Muscle of arm (tissue), 14 donors: ENCODE measurements at places on chromosomes 12 and 14. TPM values are rescaled to one million over a fixed set of nuclear protein-coding genes. Genes with fewer than 3 reads are reported as not detected.
A peak's percentile ranks its signal among the peaks of the same experiment; 100 is the strongest.

PTPRQ gene
- 0.99 TPM for polyA plus RNA-seq

EIF2S3B gene
- polyA plus RNA-seq, result 7.4 TPM

PLXNC1 gene
- polyA plus RNA-seq, result not detected

GPD1 gene
- polyA plus RNA-seq, result 29.1 TPM

SLC10A1 gene
- 0.21 TPM for polyA plus RNA-seq

VWF gene
- polyA plus RNA-seq, result 66.4 TPM

SLCO1B1 gene
- not detected for polyA plus RNA-seq

SLIRP gene
- 73.5 TPM for polyA plus RNA-seq

GRCh38 chr12:102811110-102811737 lies 105.8 kb downstream of the PAH start:
- no peak for DNase-seq

DNA sequence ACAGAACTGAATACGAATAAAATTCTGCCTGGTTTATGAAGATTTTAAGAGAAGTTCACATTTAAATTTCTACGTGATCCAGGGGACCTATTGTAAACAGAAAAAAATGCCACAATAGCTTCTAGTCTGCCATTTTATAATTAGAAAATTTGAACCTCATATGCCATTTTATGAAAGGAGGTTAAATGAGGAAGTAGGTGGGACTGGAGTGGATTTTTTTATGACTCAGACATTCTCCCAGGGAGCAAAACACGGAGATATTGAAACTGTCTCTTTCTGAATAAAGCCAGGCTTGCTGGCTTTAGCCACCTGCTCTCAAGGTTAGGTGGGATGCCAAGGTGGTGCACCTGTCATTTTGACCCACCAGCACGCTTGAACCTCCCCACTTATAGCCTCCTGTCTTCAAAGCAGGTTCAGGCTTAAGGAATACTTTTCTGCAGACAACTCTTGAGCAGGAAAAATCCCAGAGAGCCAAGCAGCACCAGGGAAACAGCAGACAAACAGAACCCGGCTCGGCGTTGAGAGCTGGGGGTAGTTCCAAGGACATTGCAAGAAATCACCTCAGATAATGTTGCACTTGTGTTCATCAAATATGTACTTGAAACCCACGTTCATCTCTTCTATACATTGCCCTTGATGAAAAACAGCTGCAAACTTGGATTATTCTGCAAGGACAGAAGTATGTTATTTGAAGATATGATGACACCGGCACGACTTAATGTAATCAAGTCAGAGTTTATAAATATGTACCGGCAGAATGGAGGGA lies 203.7 kb downstream of the PPM1H start:
- no peak for DNase-seq

- no peak for DNase-seq
Measured at GRCh38 chr12:131437706-131438492, 273.0 kb upstream of the SFSWAP start.

DNA sequence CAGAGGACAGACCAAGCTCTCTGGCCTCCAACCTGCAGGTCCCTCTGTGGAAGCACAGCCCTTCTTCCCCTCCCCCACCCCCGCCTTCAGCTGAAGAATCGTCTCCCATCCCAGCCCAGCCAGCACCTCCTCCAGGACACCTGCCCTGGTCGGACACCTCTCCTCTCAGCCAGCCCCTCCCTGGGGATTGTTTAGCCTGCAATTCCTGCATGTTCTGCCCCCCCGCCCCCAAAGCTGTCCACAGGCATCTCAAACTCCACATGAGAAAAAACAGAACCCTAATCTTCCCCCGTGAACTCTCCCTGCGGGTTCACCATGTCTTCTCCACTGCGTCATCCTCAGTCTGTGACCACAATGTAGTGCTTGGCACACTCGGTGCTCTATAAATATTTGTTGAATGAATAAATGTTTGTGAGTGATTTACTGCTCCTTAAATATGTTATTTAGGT lies 24.1 kb downstream of the PRIMA1 start:
- DNase-seq, result no peak

- no peak for DNase-seq
Measured at GRCh38 chr14:100474196-100474595, 113.0 kb downstream of the BEGAIN start.

DNA sequence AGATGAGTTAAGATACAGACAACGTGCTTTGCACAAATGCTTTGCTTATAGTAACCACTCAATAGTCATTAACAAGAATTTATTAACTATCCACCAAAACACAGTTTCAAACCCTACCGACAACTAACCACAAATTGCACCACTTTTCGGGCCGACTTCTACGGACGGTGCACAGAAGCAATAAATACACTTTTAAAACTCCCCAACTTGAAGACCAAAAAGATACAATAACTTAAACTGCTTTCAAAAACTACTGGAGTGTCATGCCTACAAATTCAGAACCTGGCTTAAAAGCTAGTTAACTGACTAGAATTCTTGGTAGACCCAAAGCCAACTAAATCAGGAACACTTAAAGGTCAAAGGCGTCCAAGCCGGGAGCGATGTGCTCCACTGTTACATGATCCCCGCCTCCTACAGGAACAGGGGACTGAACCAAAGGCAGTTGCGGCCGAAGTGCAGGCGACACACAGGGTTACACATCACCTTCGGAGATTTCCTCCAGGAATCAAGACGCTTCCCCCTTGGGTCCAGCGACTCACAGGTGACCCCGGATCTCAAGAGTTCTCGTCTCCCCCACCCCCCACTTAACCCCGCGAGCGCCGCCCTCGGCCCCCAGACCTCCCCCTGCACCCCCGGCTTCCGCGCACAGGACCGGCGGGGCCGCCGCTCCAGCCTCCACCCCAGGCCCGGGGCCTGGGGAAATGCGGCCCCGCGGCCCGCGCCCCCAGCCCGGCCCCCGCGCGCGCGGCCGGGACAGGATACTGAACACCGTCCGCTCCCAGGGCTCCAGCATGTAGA lies 507 bp downstream of the SPTSSA start:
- peak; percentile 45 for DNase-seq

DNA sequence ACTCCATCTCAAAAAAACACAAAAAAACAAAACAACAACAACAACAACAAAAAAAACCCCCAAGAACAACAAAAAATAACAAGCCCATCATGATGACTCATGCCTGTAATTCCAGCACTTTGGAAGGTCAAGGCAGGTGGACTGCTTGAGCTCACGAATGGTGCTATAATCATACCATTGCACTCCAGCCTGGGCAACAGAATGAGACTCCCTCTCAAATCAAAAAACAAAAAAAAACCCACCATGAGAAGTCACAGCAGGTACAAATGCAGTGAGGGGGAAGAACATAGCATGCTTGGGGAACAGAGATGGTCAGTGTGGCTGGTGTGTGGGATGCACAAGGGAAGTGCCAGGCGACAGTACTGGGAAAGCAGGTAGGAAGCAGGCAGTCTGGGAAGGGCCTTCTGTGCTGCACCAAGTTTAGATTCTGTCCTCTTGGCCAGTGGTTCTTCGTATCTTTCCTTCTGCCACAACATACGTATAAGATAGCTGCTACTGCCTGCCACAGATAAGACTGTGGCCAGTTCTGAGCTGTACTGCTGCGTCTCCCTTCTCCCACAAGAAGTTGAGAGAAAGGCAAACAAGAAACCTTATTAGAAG lies 28.0 kb downstream of the ATG14 start:
- DNase-seq, result no peak

GRCh38 chr12:25256005-25256404 lies 5.3 kb upstream of the KRAS start:
- DNase-seq, result no peak

- DNase-seq, result no peak
Measured at GRCh38 chr12:131220331-131220685, 266.6 kb downstream of the ADGRD1 start.

- DNase-seq, result no peak
Measured at GRCh38 chr12:79685068-79685467, 5.7 kb downstream of the PAWR start.

GRCh38 chr12:59113831-59114615 lies 193.7 kb upstream of the LRIG3 start:
- DNase-seq, result peak; percentile 90
